ENCODE measurements at places on chromosomes 7 and 10. TPM values are rescaled to one million over a fixed set of nuclear protein-coding genes. Genes with fewer than 3 reads are reported as not detected.

EPHB6 gene
- total RNA-seq, result 5.5 TPM

ADCYAP1R1 gene
- not detected for total RNA-seq

DNAJC1 gene
- total RNA-seq, result 69.6 TPM

MMP21 gene
- not detected for total RNA-seq

GET4 gene
- total RNA-seq, result 43.9 TPM

LRRC17 gene
- 71.7 TPM for total RNA-seq

ABCB1 gene
- 20.4 TPM for total RNA-seq

MEOX2 gene
- total RNA-seq, result 0.13 TPM

BAMBI gene
- 8.6 TPM for total RNA-seq

FAS gene
- 10.9 TPM for total RNA-seq

ZEB1 gene
- 9.6 TPM for total RNA-seq

ARL5B gene
- 10.3 TPM for total RNA-seq

SPDYE5 gene
- not detected for total RNA-seq

NXPH1 gene
- total RNA-seq, result not detected

USP6NL gene
- total RNA-seq, result 13.1 TPM

SYPL1 gene
- total RNA-seq, result 40.2 TPM

EPHA1 gene
- total RNA-seq, result 0.33 TPM

FXYD4 gene
- total RNA-seq, result not detected

AKR1D1 gene
- total RNA-seq, result not detected

CYP3A7 gene
- total RNA-seq, result not detected

PRLHR gene
- total RNA-seq, result not detected

TMEM229A gene
- not detected for total RNA-seq

AKR1C8 gene
- not detected for total RNA-seq

INHBA gene
- 22.3 TPM for total RNA-seq

PRSS37 gene
- not detected for total RNA-seq

GLI3 gene
- total RNA-seq, result 3.6 TPM

GPR26 gene
- not detected for total RNA-seq

TWIST1 gene
- total RNA-seq, result 1.1 TPM

PHYH gene
- total RNA-seq, result 17.1 TPM

MMRN2 gene
- total RNA-seq, result 0.13 TPM

ABLIM1 gene
- 33.1 TPM for total RNA-seq

ACTR3C gene
- 2.3 TPM for total RNA-seq

RASA4 gene
- 3.4 TPM for total RNA-seq

PPP1R3C gene
- 8.2 TPM for total RNA-seq

GBX1 gene
- not detected for total RNA-seq

ARHGAP21 gene
- total RNA-seq, result 33.1 TPM
